ENCODE measurements at places on chromosomes 4 and X.

DNA sequence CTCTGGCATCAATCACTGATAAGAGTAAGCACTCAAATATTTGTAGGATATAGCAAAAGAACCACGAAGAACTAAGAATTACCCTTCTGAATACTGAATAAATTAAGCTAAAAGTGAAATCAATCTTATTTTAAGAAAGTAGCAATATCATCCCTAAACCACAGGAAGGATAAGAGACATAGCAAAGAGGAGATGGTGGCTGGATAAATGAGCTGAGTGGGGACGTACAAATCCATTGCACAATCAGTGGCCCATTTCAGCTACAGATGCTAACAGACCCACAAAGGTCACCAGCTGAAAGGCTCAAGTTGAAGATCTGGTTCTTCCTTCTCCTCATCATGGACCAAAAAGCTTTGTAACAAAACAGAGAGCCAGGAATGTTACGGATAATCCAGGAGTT is 77.1 kb downstream of the SLC9A7 start:
- no peak for DNase-seq

GRCh38 chr4:174362340-174362739 is 78.6 kb downstream of the CEP44 start:
- DNase-seq: no peak

GRCh38 chrX:69504626-69505612 is 793 bp downstream of the NALF2 start:
- DNase-seq: no peak

DNA sequence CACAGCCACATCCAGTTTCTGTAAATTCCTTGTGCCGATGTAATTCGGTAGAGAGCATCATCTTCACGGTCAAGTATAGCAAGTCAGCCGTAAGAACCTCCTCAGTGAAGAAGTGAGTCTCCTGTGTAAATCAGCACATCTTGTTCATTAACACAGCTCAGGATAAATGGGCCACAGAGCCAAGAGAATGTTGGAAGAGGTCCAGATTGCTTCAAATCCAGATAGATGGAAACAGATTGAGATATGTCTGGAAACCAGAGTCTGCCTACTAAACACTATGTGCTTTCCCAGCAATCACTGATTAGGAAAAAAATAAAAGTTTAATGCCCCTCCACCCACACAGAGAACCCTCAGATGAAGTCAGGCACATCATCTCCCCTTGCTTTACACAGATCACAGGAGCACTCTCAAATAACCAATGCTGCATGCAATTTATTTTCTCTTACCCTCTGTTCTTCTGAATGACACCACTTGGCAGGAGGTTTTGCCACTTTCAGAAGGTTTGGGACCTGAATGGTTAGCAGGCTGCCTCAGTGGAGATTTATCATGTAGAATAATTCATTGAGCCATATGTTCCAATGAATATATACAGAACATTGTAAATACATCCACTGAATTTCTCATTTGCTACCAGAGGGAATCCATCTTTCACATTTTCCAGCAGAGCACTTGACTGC is 357.7 kb downstream of the C4orf33 start:
- DNase-seq: no peak

- no peak for DNase-seq
These were observed 90.9 kb upstream of the BANK1 start for GRCh38 chr4:101699441-101700124.

Data from activated CD4-positive, alpha-beta T cell treated with anti-CD3 and anti-CD28 coated beads for 36 hours (primary cell).